ENCODE measurements at places on chromosomes 11 and 22.

- no peak for DNase-seq
Observed at GRCh38 chr11:70156291-70157037, 46.6 kb upstream of the FADD start.

GRCh38 chr11:24496736-24497725 lies at the start of gene LUZP2:
Gene LUZP2 (plus strand): TSS chr11:24497053.
- no peak for DNase-seq

GRCh38 chr22:23565305-23565914 lies 14.7 kb downstream of the IGLL1 start:
- no peak for DNase-seq

- DNase-seq: no peak
Observed at GRCh38 chr11:78330361-78330760, 87.3 kb downstream of the GAB2 start.

DNA sequence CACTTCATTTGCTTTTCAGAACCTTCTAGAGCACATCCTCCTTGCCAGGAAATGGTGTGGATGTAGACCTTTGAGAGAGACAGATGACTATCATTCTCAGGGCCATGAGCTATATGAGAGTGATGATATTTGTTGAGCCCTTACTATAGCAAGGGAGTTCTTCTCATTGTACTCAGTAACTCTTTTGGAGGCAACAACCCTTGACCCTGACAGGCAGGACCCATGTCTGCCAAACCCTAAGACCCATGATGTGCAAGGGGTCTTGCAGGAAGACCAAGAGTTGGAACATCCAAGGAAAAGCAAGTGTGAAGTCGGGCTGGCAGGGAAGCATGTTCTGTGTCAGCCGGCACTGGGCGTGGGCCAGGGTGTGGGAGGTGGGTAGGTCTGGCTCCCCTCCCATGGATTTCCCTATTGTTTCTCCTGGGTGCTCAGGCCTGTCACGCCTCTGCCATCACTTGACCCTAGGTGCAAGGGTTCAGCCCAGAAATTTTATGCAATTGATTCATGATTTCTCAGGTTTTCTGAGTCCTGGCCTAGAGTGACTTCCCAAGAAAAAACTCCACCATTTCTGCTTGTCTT lies 1.2 kb downstream of the FOLR3 start:
- DNase-seq: no peak

- no peak for DNase-seq
Observed at GRCh38 chr11:125136001-125136400, 24.6 kb upstream of the TMEM218 start.

DNA sequence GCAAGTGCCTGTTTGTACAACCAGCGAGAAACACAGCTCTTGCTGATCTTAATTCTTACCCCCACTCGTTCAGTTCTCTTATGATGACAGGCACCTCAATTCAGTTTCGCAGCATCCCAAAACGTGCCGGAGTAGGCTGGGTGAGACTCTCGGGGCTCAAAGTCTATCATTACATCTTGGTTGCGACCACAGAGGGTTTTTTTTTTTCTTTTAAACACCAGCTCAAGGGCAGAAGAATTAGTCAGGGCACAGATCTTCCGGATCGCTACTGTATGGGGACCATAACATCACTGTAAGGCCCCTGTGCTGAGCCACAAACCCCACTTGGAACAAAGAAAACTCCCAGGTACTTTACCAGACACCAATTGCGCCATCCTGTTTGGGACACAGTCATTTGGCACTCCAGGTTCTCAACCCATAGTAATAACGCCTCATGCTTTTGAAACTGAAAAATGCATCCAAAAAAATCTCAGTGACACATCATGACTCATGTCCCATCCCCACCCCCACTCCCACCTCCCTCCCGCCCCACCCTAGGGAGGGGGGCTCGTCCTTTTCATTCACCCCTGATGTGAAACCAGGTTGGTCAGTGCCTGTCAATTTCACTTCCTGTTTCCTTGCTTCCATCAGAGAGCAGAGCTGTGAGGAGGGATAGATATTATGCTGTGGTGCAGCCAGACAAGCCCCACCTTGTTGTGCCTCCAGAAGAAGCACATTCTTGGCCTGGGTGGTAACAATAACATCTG lies 41.0 kb upstream of the CD5 start:
- peak; percentile 81 for DNase-seq

DNA sequence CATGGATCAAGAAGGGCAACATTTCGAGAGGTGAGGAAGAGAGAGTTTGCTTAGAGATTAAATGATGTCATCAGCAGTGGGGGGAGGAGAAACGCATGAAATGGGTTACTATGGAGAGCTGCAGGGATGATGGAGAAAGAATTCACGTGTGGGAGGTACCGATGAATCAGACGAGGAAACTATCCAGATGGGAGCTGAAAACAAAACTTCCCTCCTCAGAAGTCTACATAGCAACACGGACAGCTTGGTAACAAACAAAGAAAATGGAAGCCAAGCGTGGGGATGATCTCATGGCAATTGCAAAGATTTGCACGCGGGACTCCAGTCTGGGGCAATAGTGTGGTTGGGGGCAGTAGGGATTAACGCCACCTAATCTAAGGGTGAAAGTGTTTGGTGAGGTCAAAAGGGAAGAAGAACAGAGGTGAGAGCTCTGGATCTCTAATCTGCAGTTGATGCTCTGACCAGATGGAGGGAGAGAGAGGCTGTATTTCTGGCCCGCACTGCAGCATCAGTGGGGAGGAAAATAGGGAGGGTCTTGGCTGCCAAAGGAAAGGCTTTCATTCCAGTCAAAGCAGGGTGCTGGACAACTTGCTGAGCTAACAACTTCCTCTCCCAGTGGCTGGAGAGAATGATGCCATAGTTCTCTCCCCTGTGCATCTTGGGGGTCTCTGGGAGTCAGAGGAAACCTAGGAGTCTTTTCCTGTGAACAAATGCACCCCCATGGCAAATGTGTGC lies 43.4 kb upstream of the CSNK2A3 start:
- no peak for DNase-seq

DNA sequence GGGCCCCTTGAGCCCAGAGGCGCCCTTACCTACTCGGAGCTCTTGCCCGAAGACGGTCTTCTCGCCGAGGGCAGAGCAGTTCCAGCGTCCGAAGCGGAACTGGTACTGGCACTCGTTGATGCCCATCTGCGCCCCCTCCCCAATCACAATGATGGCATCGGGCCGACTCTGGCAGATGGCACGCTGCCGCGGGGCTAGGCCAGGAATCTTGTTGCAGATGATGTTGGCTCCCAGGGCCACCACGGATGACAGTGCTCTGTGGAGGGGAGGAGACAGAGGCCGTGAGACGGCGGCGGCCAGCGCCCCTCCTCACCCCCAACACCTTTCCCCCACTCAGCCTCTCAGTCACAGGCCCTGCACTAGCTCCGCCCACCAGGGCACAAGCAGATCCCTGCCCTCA lies 27.1 kb downstream of the WNT7B start:
- no peak for DNase-seq

- DNase-seq: peak; percentile 26
Observed at GRCh38 chr11:123235117-123235655, 40.1 kb upstream of the CLMP start.

DNA sequence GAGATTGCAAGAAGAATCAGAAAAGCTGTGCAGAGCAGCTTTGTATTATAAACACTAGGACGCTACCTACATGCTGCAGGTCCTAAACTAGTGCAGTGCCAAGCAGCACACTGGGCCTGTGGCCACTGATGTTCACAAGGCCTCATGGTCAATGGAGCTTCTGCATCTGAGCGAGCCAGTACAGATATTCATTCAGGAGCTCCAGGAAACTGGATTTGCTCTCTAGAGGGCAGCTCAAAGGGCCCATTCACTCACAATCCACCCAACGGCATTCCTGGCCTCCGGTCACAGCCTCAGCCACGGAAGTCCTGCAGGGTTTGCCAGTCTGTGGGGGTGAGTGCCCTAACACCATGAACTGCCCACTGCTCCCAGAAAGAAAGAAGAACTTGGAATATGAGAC lies 5.8 kb upstream of the TBC1D10A start:
- DNase-seq: no peak

DNA sequence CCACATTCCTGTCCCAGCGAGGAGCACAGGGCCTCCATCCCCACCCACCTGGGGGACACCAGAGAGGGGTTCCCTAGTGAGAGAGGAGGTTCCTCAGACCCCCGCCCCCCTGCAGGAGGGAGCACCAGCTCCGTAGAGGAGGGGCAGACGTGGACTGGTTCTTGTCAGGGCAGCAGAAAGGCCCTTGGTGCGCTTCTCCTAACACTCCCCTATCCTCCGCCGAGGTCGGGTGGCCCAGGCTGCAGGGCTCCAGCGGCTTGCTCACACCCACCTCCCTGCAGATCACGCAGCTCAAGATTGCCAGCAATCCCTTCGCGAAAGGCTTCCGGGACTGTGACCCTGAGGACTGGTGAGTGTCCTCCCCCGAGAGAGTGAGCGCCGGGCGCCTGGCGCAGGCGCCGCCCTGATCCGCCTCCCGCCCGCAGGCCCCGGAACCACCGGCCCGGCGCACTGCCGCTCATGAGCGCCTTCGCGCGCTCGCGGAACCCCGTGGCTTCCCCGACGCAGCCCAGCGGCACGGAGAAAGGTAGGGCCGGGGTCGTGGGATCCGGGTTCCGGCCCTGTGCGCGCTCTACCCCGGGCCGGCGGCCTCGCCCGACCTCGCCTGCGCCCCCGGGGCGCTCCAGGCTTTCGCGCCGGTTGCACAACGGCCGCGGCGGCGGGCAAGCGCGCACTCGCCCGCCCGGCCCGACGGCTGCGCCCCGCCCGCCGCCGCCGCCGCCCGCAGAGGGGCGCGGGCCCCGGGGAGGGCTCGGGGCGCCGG lies 5.1 kb downstream of the TBX1 start:
- peak; percentile 26 for DNase-seq

GRCh38 chr11:73040046-73040445 lies 102.1 kb downstream of the FCHSD2 start:
- no peak for DNase-seq

DNA sequence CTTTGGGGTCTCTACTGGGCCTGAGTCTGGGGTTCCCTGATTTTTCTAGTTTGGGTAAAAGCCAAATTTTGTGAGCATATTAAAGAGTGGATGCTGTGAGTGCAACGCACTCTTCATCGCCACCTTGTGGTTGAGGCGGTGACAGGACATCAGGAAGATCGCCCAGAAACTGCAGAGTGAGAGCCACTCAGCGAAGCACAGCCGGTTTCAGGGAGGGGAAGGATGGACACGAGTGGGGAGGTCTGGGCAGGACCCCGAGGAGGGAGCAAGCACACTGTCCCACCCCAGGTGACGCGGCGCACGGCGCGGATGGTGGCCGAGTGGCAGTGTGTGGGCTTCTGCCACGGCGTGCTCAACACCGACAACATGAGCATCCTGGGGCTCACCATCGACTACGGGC lies 9.1 kb downstream of the SELENOO start:
- peak; percentile 81 for DNase-seq

DNA sequence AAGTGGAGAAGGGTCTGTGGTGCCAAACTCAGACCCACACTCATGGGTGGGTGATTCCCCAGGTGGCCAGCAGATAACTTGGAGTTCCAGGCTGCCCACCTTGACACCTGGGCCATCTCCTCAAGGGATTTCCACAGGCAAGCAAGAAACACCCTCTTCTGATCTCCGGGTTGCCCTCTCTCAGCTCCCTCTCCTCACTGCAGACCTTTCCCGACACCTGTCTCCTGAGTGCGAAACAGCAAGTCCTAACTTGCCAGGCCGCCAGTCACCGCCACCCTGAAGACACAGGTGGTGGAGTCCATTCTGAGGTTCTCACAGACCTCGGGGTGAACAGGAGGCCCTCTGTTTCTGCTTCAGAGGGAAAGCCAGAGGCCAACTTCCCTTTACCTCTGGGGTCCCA lies 16.6 kb downstream of the GALNT18 start:
- no peak for DNase-seq

GRCh38 chr22:44438056-44438455 lies 60.0 kb downstream of the RTL6 start:
- DNase-seq: no peak
